ENCODE measurements at places on chromosomes 2 and 18.

DNA sequence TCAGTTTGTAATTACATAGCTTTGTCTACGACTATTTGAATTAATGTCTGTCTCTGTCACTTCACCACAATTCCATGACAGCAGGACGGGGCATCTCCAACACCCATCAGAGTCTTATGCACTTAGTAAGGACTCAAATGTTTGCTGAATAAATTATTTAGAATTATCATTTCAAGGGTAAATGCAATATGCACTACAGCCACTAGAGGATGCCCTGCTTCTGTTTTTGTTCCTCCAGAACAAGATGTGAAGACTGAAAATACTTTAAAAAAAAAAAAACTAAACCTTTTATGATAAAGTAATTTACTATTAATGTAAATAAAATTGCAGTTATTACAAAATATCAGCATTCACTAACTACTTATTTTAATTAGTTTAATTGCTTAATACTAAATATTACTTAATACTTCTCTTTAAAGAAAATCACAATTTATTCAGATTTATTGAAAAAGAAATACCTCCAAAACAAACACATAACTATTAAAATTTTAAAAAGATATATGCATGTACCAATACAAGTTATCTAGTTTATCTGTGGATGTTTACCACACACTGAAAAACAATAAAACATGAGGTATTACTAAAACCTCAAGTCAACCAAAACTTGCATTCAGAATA lies 3.2 kb downstream of the PIGN start:
- peak; percentile 73 for DNase-seq

DNA sequence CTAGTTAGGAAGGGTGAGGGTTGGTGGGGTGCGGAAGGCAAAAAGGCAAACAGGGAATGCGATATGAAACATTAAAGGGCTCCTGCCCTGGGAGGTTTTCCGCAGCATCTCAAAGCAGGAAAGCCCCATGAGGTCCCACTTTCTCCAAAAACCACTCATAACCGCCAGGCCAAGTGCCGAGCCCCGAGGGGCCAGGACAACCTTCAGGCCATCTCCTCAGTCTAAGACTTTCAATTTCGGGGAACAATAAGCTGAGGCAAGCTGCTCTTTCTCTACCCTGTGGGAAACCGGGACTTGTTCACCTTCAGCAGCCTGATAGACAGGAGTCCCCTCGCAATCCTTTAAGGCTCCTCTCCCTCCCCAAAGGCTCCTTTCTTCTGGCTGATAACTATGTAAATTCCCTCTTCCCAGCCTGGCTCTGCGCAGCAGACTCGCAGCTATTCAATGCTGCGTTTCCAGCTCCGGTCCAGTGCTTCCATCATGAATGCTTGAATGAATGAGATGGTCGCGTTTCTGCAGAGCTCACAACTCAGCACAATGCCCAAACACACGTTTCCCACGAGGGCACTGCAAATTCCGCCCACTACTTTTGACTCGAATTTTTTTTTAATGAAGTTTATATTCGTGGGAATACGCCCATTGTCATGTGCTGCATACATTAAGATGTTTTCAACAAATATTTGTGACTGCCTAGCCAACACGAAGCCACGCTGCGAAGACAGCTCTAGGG lies 1.4 kb downstream of the LAMA1 start:
- DNase-seq = no peak

DNA sequence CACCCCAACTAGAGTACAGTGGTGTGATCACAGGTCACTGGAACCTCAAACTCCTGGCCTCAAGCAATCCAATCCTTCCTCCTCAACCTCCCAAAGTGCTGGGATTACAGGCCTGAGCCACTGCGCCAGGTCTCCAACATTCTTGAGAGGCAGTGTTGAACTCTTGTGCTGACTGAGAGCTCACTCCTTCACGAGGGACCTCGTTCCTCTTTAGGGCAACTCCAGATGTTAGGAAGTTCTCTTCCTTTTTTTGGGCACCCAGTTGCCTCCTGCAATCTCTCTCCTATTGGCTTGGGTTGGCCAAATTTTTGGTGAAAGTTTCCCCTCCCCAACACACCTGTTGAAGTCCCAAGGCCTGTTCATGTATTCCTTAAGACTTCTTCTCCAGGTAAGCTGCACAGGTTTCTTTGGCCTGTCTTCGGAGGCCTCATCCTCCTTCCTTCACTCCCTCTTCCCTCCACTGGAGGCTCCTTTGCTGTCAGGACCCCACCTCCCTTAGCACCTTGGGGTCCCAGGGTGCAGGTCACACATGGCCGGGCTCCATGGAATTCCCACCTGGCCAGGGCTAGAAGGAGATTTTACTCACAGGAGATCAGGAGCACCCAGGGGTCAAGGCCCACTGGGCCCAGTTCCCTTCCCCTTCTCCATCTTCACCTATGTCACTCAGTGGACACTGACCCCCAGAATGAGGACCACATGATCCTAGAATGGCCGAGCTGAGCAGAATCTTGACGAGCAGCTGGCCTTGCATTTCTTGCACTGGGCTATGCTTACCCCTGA lies 94.6 kb upstream of the SMAD2 start:
- no peak for DNase-seq

DNA sequence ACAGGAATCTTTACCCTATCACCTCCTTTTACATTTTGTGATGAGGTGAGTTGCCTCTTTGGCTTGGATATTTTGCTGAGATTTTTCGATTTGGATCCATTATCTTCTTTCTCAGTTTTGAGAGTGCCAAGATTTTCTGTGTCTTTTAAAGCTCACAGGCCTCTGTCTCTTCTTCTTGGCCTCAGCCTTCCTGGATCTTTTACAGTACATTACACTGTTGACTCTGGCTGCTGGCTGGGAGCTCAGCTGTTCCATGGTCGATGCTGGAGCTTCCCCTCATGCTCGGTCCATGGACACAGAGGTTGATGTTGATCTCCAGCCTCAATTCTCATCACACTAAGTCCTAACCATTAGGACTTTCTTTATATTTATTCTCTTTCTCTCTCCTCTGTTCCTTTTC lies 332.8 kb upstream of the UBE2E3 start:
- no peak for DNase-seq

DNA sequence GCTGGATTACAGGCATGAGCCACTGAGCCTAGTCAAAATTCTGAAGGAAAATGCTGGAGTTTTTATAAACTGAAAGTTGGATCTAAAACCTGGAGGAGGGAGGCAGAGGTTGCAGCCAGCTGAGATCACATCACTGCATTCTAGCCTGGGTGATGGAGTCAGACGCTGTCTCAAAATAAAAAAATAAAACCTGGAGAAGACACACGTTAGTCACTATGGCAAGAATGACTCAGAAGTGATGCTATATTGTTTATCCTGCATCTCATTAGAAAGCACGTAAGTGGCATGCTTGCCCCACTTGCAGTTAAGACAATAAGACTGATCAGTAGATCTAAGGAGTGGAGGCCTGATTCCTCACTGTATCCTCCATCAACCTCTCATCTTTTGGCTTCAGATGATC lies 106.6 kb upstream of the STON1 start:
- peak; percentile 95 for DNase-seq

GRCh38 chr18:6604573-6604941 lies 125.0 kb upstream of the ARHGAP28 start:
- peak; percentile 9 for DNase-seq

DNA sequence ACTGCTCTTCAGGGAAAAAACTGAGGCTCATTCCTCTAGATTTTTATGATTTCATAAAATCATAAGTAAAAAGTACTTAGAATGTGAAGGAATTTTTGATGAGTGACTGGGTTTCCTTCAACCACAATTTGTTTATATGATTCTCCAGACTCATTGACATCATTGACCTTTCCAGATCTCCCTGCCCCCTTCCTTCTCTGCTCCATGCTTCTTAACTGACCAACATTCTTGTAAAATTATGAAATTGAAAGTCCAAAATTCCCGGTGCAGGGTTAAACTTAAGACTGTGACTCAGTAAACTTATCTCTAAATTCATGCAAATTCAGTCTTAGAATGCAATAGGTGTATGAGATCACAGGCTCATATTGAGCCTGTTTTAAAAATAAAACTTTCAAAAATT lies 648.9 kb downstream of the TDRD15 start:
- no peak for DNase-seq

DNA sequence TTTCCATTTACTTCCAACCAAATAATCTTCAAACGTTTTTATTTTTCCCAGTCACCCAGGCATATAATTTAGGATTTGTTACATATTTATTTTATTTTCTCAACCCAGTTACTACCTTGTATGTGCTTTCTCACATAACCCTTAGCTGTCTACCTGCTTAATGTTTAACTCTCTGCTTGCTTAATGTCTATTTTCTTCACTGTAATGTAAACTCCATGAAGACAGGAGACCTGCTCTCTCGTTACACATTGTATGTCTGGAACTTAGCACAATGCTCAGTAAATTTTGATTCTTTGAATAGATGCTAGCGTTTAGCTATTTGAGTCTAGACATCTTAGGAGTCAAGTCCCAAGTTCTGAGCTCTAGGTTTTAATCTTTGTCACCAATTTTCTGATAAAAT lies 70.2 kb downstream of the RBBP8 start:
- no peak for DNase-seq

- DNase-seq = no peak
These were observed 453 bp downstream of the CABLES1 start for GRCh38 chr18:23135550-23136325.

GRCh38 chr2:36818542-36818941 lies 122.0 kb downstream of the VIT start:
- DNase-seq = no peak

Data from bronchial epithelial cell (primary cell).